Smooth muscle cell of trachea (primary cell): ENCODE measurements at places on chromosomes 2 and 18. TPM values are rescaled to one million over a fixed set of nuclear protein-coding genes. Genes with fewer than 3 reads are reported as not detected.

Gene ELOA2
- total RNA-seq: not detected in 2 replicates

Gene TUBB8B
- not detected in 2 replicates for total RNA-seq

Gene GPAT2
- 16.2 and 19.3 TPM in 2 replicates for total RNA-seq

Gene ASB18
- not detected in 2 replicates for total RNA-seq

Gene IL36RN
- not detected in 2 replicates for total RNA-seq

Gene UGT1A4
- not detected in 2 replicates for total RNA-seq

Gene LRRC30
- total RNA-seq: not detected in 2 replicates

Gene REV1
- total RNA-seq: 26.0 and 38.3 TPM in 2 replicates

Gene LRPPRC
- 55.2 and 74.2 TPM in 2 replicates for total RNA-seq

Gene GATA6
- total RNA-seq: 5.7 and 7.9 TPM in 2 replicates

Gene C1GALT1C1L
- 0.50 and 1.0 TPM in 2 replicates for total RNA-seq

Gene NIFK
- 32.7 and 33.5 TPM in 2 replicates for total RNA-seq

Gene GALNT14
- 0.66 and 1.7 TPM in 2 replicates for total RNA-seq

Gene KIDINS220
- total RNA-seq: 88.2 and 128 TPM in 2 replicates

Gene IL1RN
- 0.17 and 1.2 TPM in 2 replicates for total RNA-seq

Gene NGEF
- 0.44 and 4.3 TPM in 2 replicates for total RNA-seq

Gene POMC
- total RNA-seq: 0.66 and 3.8 TPM in 2 replicates

Gene MSGN1
- total RNA-seq: not detected in 2 replicates

Gene APOB
- total RNA-seq: under 0.01 TPM in 1 of 2 replicates, not detected in the other

Gene ST6GAL2
- total RNA-seq: under 0.01 TPM in 2 replicates

Gene SLC23A3
- 1.2 and 2.0 TPM in 2 replicates for total RNA-seq

Gene RAX
- total RNA-seq: not detected in 2 replicates

Gene SNTG2
- not detected in 2 replicates for total RNA-seq

Gene ILKAP
- total RNA-seq: 19.8 and 32.1 TPM in 2 replicates
